ENCODE measurements at places on chromosomes 1 and 21.

GRCh38 chr1:14265495-14265894 lies 333.0 kb upstream of the KAZN start:
- DNase-seq = no peak

DNA sequence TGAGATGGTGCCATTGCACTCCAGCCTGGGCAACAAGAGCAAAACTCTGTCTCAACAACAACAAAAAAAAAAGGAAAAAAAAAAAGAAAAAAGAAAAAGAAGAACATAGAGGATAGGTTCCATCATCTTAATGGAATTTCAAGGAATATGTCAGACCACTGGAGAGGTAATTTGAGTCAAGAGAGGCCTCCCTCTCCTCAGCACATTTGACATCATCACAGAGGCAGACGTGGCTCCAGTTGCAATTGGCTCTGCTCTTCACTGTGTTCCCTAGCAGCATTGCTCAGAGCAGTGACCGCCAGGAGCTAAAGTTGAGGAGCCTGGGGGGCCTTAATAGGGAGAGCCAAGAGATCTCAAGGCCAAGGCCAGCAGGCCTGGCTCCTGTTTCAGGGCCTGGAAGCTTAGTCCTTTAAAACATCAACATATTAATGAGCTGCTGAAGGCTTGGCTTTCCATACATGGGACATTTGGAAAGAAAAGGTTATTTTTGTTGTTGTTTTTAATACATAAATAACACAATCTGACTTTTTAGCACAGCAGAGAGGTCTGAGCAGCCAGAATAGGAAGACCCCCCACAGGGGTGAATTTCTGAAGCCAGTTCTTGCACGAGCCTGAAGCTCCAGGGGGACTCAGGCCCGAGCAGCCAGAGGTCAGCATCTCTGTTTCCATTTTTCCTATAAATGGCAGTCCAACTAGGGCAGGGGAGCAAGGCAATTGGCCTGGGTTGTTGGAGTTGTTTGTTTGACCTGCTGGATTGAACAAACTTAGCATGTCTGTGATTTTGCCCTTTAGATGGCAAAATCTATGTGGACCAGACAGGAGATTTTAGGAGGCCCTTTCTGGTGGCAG lies 118.3 kb upstream of the FGGY start:
- DNase-seq = peak; percentile 77

DNA sequence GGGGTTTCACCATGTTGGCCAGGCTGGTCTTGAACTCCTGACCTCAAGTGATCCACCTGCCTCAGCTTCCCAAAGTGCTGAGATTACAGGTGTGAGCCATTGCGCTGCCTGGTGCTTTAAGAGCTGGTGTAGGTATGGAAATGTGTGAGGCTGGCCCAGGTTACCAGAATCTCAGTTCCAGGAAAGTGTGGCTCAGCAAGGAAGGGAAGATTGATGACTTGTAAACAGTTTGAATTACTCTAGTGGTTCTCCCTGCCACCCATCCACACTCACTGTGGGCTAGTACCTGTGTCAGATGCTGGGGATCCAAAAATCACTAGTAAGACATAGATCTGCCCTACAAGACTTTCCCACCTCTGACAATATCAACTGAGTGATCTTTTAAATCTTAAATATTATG lies 34.5 kb upstream of the SLC35D1 start:
- DNase-seq = no peak

DNA sequence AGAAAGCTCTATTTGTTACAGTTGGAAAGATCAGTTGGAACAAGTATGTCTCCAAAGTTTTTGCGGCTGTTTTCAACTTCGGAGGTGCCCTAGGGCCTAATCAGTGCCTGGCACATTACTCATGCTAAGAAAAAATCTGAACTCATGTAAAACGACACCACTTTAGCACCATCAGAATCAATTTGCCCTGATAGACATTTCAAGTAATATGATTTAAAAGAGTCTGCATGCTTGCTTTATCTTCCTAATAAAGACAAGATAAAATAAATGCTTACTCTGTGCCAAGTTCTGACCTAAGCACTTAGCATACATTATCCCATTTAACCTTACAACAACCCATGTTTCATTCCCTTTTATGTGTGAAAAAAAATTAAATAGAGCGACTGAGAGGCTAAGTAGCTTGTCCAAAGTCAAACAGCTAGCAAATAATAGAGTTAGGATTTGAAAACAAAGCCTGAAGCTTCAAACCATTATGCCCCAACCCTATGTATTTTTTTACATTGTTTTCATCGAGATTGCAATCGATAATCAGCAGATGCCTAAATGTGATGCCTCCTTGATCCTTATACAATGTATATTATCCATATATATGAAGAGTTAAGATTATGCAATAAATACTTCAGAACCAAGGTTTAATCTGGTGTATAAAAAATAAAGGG lies 91.3 kb downstream of the DENND1B start:
- no peak for DNase-seq

GRCh38 chr1:7771823-7772299 lies 765 bp downstream of the VAMP3 start:
- no peak for DNase-seq

GRCh38 chr1:204714861-204715511 lies 29.4 kb upstream of the LRRN2 start:
- no peak for DNase-seq

GRCh38 chr1:89271341-89272015 lies 1.2 kb downstream of the GBP5 start:
- DNase-seq = no peak

DNA sequence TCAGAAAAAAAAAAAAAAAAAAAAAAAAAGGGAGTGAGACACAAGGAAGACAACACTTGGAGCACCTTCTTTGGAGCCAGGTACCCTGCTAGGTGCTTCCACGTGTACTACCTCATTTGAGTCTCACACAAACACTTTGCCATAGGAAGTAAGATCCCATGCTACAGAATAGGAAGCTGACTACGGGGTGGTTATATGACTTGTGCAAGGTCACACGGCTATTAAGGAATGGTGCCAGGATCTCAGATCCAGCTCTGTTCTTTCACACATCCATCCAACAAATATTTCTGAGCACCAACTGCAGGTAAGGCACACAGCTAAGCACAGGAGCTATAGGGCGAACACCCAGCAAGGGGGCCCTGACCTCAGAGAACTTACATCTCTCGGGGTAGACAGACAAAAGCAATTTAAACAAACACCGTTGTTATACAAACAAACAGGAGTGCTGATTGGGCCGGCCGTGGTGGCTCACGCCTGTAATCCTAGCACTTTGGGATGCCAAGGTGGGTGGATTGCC lies 22.4 kb downstream of the PTAFR start:
- DNase-seq = no peak

DNA sequence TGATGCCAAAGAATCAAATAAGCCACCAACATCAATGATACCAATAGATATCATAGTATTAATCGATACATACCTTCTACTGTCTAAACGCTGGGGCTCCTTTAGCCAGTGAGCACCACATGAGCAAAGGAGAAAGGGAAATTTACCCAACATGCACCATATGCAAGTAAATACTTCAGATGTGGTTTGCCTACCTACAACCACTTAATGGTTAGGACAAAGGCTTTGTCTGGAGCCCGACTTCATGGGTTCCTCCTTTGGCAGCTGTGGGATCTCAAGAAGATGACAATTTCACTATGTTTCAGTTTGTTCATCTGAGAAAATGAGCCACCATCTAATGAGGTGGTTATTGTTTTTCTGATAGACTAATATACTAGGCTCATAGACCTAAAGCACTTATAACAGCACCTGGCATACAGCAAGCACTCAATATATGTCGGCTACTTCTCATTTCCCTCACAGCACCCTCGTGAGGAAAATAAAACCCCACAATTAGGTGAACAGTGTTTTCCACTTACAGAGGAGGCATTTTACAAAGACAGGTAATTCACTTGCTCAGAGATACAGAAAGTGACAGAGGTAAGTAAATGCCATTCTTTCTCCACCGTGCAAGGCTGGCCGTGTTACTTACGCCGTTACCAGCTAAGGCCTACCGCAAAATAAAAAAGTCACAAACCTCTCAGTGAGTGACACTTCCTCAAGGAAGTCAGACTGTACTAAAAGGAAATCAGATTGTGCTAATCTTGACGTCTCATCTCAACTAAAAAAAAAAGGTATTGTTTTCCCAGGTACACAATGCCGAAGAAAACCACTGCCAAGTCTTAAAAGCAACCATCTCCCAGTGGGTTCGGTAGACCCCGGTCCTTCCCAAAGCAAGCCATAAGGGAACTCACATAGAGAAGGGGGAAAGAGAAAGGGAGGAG lies 1.6 kb downstream of the TTC13 start:
- DNase-seq = no peak

GRCh38 chr1:212311836-212312497 lies 26.8 kb downstream of the PPP2R5A start:
- no peak for DNase-seq

GRCh38 chr1:205214756-205215155 lies 3.3 kb upstream of the DSTYK start:
- no peak for DNase-seq

DNA sequence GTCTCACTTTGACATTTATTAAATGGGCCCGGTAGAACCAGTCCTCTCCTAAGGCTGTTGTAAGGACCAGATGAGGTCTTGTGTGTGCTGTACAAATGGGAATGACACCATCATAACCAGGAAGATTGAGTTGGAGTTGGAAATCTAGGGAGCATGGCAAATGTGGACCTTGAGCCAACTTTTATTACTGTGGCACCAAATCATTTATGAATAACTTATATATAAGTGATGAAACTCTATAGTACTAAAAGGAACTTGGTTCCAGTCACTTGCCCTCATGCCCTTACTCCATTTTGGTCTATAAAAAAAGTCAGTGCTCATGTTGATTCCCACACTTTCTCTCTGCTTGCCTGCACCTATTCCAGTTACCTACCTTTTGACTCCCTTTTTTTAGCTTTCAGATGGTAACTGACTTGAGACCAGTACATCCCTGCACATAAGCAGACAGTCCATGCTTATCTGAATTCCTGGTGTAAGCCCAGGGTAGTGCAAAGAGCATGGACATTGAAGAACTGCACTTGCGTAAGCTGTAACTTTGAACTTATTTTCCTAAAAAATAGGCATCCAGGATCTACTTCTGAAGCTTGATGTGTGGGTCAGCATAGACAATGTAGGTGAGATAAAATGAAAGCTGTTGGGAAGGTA lies 210.6 kb downstream of the PBX1 start:
- DNase-seq = no peak

- no peak for DNase-seq
Observed at GRCh38 chr1:118317842-118318614, 133.0 kb upstream of the SPAG17 start.

DNA sequence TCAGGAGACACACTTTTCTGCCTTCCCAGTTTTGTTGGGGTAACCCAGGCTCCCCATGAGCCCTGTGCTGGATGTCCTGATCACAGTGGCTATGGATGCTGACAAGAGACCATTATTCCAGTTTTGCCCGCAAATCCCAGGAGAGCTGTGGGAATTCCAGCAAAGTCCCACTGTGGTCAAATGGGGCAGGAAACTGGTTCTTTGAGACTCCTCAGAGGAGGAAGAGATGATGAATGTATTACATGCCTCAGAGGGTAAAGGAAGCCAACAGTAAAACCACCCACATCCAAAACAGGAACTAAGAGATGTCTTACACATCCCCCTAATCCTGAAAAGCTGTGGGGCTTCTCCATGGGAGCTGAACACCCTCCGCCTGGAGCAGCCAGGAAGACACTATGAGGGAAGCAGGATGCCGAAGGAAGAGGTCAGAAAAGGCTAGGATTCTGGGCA lies 12.8 kb upstream of the MPZL1 start:
- DNase-seq = no peak

DNA sequence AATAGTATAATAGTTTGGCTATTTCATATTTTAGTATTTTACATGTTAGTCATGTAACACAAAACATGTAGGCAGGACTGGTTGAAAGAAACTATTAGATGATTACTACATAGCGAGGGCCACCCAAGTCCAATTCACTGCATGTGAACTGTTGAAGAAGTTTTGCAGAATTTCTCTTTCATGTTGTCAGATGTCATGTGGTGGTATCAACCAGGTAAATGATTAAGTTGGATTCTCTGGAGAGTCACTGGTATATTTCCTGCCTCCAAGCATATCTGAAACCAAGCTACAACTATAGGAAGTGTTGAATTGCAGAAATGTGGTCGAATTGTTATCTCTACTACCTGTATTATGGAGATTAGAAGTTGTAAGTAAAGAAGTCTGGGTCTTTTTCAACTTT lies 137.8 kb upstream of the DPYD start:
- no peak for DNase-seq

GRCh38 chr21:33518899-33519298 lies 23.0 kb downstream of the GART start:
- no peak for DNase-seq

- DNase-seq = peak; percentile 17
Observed at GRCh38 chr21:44434936-44435635, 20.2 kb upstream of the LRRC3 start.

- DNase-seq = peak; percentile 68
Observed at GRCh38 chr1:181424786-181425403, 58.4 kb upstream of the CACNA1E start.

DNA sequence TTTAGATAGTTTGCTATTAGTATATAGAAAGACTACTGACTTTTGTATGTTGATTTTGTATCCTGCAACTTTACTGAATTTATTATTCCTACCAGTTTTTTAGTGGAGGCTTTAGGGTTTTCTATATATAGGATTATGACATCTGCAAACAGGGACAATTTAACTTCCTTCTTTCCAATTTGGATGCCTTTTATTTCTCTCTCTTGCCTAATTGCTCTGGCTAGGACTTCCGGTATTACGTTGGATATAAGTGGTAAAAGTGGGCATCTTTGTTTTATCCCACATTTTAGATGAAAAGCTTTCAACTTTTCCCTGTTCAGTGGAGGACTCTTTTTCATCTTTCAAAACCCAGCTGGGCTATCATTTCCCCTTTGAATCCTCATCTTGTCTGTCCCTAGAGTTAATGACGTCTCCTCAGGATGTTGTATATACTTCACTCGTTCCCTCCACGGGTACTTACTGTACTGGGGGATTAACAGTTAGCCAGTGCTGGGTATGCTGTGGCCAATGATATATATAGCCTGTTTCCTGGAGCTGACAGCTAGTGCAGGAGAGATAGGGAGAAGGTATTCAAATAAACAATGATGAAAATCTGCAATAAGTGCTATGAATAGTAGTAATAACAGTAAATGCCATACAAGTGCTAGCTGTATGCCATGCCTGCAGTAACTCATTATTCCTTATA lies 9.8 kb downstream of the ACOT11 start:
- no peak for DNase-seq

DNA sequence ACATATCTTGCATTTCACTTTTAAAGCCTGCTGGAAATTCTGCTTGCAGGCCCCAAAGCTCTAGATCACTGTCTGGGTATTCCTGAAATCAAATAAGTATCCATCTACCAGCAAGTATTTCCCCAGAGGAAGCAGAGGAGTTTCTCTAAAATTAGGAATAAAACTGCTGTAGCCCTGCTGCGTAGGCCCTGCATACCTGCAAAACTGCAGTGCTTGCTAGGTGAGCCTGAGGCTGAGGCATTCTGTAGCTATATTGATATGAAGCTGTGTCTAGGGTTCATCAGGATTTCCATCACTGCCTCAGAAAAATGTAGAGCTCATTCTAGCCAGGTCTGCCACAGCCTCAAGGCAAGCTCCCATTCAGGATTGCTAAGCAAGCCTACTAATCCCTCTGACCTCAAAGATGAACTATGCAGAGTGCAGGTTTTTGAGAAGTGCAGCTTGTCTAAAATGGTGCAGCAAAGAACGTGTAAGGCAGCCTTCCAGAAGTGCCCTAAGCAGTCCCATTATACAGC lies 28.7 kb downstream of the NPHS2 start:
- DNase-seq = no peak

- no peak for DNase-seq
Observed at GRCh38 chr21:29350246-29350779, 51.6 kb downstream of the BACH1 start.
